Posterior vena cava (tissue), 2 donors: ENCODE measurements at places on chromosomes 7 and 10. TPM values are rescaled to one million over a fixed set of nuclear protein-coding genes. Genes with fewer than 3 reads are reported as not detected.

Gene MYH16
- not detected for total RNA-seq

Gene SIRT1
- 21.6 TPM for total RNA-seq

Gene CPN1
- not detected for total RNA-seq

Gene BMPER
- total RNA-seq, result 7.1 TPM

GRCh38 chr7:24653316-24654085 is 80.2 kb downstream of the PALS2 start:
- no peak for DNase-seq

DNA sequence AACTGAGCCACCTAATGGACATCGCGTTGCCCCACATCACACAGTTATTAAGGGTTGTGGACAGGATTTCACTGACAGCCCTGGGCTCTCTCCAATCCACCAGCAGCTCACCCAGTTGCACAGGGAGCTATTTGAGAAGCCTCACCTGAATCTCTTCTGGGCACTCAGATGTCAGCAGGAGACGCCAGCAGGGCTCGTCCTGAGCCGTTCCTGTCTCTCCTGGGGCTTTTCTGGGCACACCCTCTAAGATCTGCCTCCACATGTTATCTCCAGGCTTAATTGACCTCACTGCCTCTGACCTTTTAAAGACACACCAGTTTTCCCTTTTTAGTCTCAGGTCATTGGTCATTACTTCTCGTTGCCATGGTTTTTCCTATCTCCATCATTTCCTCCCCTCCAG is 63.0 kb downstream of the GRID1 start:
- DNase-seq, result peak; percentile 32

DNA sequence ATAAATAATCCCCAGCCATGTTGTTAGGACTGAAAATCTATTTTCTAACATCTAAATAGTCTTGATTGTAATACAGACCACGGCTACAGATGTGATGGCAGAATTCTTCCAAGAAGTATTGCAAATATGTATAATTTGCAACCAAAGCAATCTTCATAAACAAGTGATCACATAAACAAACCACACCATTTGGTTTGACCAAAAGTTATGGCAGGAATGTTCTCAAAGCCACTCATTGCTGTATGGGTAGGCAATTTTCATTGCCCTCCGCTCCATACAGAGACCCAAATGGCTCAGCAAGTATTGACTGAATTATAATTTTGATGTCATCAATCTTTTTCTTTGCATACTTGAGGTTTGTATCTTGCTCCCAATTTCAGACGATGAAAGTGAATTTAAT is 19.0 kb upstream of the RHOBTB1 start:
- no peak for DNase-seq

DNA sequence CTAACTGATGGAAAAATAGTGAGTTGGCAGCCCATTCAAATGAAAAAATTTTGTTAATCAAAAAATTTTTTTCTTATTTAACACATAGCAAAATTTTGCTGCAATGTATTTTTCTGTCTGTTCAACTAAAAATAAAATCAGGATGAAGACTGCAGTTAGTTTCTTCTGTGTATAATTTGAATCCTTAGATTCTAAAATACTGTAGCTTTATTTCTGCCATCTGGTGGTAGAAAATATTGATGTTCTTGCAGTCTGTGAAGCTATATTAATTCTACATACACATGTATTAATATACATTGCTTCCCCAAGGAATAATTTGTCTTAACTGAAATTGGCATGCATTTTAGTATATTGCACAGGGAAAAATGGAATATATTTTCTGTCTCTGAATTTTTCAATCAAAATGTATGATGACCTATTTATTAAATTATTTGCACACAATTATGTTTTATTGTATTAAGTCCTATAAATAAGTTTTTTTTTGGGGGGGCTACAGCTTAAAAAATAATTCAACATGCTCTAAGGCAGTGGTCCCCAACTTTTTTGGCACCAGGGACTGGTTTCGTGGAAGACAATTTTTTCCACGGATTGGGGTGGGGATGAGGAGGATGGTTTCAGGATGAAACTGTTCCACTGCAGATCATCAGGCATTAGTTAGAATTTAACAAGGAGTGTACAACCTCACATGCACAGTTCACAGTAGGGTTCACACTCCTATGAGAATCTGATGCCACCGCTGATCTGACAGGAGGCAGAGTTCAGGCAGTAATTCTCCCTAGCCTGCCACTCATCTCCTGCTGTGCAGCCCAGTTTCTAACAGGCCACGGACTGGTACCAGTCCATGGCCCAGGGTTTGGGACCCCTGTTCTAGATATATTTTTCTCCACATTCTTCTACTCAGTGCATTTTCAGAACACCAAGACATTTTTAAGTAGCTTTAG is 119.4 kb downstream of the GNAT3 start:
- DNase-seq, result no peak

DNA sequence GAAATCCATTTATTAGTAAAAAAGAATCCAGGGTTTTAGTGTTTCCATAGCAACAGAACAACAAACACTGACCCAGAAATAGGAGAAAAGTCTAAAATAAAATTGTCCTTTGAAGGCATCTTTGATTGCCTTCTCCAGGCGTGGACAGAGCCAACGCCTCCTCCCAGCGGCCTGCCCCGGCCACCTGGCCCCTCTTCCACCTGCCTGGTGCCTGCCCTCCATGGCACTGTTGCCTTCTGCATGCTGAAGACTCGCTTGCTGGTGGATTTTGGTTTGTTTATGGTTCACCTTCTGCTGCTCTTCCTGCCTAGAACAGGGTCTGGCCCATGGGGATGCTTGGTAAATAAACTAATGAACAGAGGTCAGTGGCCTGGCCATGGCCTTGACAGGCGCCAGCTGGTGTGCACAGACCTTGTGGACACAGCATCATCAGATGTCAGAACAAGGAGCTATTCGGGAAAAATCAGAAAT is 107.4 kb downstream of the DYNC2I1 start:
- DNase-seq, result no peak

- no peak for DNase-seq
Observed at GRCh38 chr7:149573519-149573918, 75.9 kb upstream of the ZNF746 start.
